ENCODE measurements at places on chromosomes 16 and 17. TPM values are rescaled to one million over a fixed set of nuclear protein-coding genes. Genes with fewer than 3 reads are reported as not detected.

DNA sequence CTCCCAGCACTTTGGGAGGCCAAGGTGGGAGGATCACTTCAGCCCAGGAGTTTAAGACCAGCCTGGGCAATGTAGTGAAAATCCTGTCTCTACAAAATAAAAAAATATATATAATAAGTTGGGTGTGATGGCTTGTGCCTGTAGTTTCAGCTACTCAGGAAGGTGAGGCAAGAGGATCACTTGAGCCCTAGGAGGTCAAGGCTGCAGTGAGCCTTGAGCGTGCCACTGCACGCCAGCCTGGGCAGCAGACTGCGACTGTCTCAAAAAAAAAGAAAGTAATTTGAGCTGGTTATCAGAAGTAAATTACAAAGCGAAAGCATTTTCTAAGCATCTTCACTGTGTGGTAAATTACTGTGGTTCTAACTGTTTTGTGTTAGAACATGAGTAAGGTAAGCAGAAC is 66.2 kb downstream of the NQO1 start:
- DNase-seq: no peak

DNA sequence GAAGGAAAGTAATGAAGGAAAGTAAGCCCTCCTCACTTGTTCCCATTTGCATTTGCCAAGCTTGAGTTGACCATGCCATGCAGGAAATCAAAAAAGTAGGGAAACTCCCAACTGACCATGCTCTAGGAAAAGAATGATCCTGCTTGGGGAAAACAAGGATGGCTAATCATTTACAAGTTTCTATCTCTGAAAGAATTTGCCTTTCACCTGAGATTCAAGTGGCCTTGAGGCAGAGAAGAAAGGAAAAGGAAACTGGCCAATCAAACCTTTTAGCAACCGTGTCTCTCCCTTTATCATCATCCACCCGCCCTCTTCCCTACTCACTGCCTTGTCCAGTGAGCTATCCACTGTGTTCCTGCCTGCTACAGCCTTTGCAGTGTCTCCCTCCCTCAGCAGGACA is 757.2 kb upstream of the SOX9 start:
- DNase-seq: no peak

GRCh38 chr16:17222871-17223401 is 247.8 kb downstream of the XYLT1 start:
- no peak for DNase-seq

- no peak for DNase-seq
Measured at GRCh38 chr16:61945511-61945910, 90.7 kb downstream of the CDH8 start.

TMC8 gene
- polyA plus RNA-seq: 1.1 TPM

DOC2B gene
- 49.7 TPM for polyA plus RNA-seq

UNC45B gene
- 0.27 TPM for polyA plus RNA-seq

CBX2 gene
- polyA plus RNA-seq: 26.9 TPM

OTOP2 gene
- not detected for polyA plus RNA-seq

Measured in renal cortex interstitium (tissue), 15 donors.